ENCODE measurements at places on chromosomes 4 and X.

DNA sequence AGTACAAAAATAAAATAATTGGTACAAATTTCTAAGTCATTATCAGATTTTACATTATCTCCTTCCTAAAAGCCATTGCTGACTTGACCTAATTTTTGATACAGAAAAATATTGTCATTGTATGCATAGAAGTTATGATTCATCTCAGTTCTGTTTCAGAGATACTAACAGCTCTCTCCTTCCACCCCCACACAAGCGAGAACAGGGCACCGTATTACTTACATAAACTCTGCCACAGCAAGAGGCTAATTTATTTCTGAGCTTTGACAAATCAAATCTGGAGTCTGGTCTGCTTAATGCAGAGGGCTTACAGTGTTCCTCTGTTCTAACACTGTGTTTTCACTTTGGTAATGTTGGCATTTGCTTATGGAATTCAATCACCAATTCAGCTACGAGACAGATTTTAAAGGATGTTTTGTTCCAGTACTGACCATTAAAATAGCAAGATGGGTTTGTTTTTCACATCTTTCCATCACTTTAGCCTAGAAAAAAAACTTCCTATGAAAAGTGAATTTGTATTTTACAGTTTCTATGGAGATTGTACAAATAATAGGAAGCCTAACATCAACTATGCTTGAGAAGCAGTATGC lies 181.8 kb downstream of the USP46 start:
- no peak for DNase-seq

DNA sequence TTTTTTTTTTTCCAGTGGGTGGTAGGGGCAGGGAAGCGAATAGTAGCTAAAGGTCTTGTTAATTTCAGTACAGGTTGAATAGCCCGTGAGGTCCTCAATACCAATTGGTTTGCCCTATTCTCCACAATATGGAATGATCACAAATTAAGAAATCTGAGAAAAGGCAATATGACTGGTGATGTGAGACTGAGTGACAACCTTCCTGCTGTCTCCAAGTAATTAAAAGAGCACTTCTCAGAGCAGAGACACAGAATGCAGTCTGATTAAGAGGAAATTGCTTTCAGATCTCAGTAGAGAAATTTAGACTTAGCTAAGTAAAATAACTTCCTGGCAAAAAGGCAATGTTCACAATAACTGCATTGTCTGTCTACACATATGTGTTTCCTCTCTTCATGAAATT lies 23.0 kb downstream of the GPR174 start:
- DNase-seq = no peak

- DNase-seq = no peak
Measured at GRCh38 chrX:55487143-55487542, 2.5 kb downstream of the USP51 start.

GRCh38 chr4:3786196-3786869 lies 20.1 kb downstream of the ADRA2C start:
- DNase-seq = no peak

DNA sequence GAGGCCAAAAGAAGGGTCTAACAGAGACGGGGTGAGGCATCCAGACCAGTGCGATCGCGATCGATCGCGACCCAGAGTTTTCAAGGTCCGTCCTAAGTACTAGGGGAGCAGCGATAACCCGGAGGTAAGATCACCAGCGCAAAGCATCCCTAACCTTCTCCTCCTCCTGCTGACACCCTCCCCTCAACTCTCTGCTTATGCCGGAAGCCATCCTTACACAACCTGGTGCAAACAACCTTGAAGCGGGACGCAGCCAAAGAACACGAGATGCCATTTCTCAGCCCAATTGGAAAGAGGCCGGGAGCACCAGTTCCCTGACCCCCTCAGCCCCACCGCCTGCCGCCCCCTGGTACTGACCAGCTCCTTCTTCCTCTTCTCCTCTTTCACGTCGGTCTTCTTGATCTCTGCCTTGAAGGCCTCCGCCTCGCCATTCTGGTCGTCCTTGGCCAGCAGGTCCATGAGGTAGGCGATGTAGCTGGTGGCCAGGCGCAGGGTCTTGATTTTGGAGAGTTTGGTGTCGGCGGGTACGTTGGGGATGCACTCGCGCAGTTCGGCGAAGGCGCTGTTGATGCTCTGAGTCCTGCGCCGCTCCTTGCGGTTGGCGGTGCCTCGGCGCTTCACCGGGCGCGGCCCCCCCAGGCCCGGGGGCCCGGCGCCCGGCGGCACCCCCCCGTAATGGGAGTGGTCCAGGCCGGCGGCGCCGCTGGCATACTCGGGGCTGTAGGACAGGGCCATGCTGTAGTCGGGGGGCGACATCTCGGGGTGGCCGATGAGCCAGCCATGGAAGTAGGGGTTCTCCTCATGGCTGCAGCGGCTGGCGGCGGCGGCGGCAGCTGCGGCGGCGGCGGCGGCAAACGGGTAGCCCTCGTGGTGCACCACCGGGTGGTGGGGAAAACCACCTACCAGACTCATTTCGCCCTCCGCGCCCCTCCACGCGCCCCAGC lies 1.4 kb downstream of the HAND2 start:
- no peak for DNase-seq

- DNase-seq = no peak
Measured at GRCh38 chrX:129612396-129612795, 42.4 kb downstream of the APLN start.

DNA sequence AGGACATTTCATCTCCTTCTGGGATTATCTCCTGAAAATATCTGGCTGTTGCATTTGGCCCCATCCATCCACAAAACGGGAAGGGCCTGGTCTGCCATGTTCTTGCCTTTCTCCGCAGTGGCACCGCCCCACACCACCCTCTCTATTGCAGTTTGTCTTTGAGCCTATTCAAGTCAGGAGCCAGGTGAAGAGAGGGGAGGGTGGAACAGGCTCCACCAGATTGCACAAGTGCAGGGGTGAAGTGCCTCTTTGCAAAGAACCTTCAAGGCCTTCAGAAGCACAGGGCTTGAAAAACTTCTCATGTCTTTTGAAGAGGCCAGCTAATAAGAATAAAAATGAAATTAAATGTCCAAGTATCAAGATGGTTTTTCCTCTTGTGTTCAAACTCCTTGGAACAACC lies 28.7 kb downstream of the RS1 start:
- DNase-seq = no peak

Measured in stimulated activated CD8-positive, alpha-beta memory T cell treated with anti-CD3 and anti-CD28 coated beads, Interleukin-2, amount 100 ng/mL, for 1 hour (primary cell).